Stimulated activated CD8-positive, alpha-beta memory T cell treated with anti-CD3 and anti-CD28 coated beads, Interleukin-4, amount 100 ng/mL, for 48 hours (primary cell): ENCODE measurements at places on chromosomes 7 and 10.

DNA sequence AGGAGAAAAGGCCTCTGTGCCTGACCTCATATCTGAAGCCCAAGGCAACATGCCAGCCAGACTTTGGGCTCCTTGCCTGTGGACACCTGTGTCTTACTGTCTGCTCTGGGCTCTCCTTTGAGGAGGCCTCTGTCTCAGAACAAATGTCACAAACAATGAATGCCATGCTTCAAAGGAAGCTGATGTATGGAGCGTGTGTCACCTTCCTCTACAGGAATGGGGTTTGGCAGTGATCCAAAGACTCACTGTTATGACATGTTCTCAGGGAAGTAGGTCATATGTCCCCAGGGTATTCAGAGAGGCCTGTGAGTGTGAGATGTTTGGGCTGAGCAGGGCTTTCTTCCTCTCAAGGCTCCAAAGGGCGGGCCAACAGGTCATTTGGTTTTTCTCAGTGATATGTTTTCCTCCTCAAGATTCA, 38.4 kb downstream of the PTPRE start:
- no peak for DNase-seq

GRCh38 chr10:93758891-93759410, 1.2 kb downstream of the LGI1 start:
- no peak for DNase-seq

DNA sequence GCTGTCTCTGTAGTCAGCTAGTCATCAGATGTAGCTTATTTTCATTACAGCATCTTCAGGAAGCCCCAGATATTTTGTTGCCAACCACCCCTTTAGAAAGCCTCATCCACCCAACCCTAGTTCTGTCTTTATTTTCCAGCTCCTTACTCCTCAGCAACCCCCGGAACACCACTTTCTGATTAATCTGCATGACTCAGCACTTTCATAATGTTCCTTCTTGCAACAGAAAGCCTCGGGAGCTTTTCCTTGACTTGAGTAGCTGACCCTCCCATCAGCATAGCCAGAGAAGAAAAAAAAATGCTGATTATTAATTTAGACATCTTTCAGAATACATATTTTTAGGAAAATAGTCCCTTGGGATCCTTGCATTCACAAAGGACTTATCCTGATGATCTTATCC, 244.0 kb upstream of the CXCL12 start:
- no peak for DNase-seq

- no peak for DNase-seq
Measured at GRCh38 chr7:151431281-151431767, 8.6 kb downstream of the CRYGN start.

DNA sequence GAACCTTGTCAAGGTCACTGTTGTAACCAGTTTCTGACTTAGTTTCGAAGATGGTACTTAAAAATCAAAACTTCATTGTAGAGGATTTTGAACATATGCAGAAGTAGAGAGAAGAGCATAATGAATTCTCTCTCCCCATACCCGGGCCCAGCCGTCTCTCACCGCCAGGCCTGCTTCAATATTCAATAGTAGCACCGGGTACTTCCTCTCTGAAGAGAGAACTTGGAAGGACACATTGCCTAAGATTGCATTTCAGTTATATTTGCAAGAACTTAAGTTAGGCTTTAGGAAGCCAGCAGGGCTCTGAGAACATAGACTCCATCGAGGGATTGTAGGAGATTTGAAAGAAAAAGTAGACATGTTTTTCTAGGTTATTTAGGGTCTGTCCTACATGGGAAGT, 19.1 kb downstream of the LMTK2 start:
- DNase-seq: no peak

DNA sequence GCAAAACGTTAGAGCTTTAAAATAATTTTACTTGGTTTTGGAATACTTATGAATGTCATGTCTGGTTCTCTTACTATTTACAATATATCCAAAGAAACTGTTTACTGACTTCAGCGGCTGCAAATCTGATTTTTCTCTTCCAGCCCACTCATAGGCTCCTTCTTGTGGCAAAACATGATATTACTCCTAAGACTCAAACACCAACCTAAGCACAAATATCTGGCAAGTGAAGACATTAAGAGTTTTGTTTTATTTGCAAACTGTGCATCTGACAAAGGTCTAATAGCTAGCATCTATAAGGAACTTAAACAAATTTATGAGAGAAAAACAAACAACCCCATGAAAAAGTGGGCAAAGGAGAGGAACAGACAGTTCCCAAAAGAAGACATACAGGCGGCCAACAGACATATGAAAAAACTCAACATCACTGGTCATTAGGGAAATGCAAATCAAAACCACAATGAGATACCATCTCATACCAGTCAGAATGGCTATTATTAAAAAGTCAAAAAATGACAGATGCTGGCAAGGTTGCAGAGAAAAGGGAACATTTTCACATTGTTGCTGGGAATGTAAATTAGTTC, 20.3 kb upstream of the GJC3 start:
- DNase-seq: no peak

- DNase-seq: no peak
Measured at GRCh38 chr10:3435671-3436070, 263.1 kb upstream of the PITRM1 start.

DNA sequence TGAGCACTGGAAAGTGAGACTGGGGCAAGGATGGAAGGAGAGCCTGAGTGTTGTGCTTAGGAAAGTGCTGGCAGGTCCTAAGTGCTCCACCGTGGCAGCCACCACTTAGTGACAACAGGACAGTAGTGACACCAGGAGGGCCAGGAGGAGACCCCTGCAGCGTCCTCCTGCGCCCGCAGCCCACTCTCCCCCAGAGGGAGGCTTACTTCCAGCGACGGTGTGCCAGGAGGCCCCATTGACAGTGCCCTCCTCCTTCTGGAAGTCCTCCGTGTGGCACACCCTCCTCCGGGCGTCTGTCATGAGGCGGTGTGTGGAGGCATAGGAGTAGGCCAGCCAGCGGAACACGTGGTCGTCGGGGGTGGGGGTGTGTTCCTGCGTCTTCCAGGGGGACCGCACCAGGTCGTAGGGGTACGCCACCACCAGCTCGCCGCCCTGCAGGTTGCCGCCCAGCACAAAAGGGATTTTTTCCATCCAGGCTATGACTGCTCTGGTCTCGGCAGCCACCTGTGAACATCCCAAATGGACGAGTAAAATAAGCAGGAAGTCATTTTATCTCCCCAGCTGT, 95.6 kb downstream of the GPR26 start:
- DNase-seq: no peak

GRCh38 chr10:437698-438490, 251.6 kb downstream of the DIP2C start:
- no peak for DNase-seq

DNA sequence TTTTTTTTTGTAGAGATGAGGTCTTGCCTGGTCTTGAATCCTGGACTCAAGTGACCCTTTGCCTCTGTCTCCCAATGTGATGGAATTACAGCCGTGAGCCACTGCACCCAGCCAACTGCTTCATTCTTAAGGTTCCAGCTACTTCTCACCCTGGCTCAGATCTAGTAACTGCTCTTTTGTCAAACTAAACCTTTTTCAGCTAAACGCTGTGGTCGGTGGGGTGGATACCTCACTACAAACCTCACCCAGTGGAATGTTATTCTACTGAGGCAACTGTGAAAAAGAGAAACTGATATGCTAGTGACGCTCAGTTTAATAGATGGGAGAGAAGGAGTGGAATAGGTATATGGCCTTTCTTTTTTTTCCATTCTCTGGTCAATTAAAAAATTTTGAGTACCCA, 1.7 kb upstream of the MRLN start:
- no peak for DNase-seq
